Stimulated activated CD8-positive, alpha-beta memory T cell treated with anti-CD3 and anti-CD28 coated beads, Interleukin-12 subunit alpha, Interleukin-12 subunit beta, amount 100 ng/mL, for 4 hours (primary cell): ENCODE measurements at places on chromosomes 4 and X.

DNA sequence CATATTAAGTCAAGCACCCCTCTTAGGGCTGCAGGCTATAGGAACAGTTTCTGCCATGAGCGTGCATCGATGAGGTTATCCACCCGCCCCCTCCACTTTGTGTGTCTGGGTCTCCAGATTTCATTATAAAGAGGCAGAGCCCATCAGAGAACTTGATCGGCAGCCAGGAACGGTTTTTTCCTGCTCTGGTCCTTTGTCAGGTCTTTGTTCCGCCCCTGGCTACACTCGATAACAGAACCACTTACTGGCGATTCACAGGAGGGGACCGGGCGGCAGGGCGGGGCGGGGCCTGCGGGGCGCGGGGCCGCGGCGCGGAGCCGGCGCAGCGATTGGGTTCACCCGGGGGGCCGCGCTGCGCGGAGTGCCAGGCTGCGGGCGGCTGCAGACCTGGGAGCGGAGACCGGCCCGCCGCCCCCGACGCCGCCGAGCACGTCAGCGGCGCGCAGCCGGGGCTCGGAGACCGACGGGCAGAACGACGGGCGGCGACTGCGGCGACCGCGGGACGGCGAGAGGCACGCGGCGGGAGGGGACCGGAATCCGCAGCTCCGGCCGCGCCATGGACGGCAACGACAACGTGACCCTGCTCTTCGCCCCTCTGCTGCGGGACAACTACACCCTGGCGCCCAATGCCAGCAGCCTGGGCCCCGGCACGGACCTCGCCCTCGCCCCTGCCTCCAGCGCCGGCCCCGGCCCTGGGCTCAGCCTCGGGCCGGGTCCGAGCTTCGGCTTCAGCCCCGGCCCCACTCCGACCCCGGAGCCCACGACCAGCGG, at the start of gene SLC10A4:
SLC10A4 (plus strand) TSS at position 338 of the 771 bp plus-strand sequence; CDS start at position 557, 219 bp downstream.
- no peak for DNase-seq

DNA sequence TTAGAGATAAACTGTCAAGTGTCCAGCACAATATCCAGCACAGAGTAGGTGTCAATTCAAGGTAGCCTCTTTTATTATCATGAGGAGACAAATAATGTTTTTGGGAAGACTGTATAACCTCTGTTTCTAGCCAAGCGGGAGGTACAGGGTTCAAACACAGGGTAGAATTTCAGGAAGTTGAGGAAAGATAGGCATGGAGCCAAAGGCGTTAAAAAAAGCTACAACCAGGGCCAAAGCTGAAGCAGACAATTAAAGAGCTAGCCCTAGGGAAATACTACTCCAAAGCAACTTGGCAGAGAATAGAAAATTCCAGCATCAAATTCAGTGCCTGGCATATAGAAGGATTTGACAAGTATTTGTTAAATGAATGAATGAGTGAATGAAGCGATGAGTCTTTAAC, 40.0 kb upstream of the CASK start:
- no peak for DNase-seq

- DNase-seq: no peak
Observed at GRCh38 chr4:110619463-110620247, 3.2 kb downstream of the PITX2 start.

DNA sequence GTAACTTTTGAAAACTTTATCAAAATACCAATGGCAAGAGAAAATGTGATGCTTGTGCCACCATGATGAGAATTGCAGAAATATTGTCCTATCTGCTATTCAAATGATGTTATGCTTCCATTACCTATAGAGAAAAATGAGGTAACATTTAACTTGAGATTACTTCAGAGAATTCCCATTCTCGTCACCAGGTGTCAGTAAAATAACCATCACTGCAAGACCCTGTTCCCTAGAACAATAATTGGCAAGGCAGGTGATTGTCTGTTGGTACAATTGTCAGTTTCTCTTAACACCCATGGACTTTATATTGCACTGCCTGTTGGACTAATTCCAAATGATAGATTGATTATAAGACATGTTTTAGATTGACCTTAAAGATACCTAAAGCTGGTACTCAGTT, 179.9 kb downstream of the GABRG1 start:
- no peak for DNase-seq

GRCh38 chr4:137467537-137467936, 64.8 kb downstream of the PCDH18 start:
- DNase-seq: no peak

DNA sequence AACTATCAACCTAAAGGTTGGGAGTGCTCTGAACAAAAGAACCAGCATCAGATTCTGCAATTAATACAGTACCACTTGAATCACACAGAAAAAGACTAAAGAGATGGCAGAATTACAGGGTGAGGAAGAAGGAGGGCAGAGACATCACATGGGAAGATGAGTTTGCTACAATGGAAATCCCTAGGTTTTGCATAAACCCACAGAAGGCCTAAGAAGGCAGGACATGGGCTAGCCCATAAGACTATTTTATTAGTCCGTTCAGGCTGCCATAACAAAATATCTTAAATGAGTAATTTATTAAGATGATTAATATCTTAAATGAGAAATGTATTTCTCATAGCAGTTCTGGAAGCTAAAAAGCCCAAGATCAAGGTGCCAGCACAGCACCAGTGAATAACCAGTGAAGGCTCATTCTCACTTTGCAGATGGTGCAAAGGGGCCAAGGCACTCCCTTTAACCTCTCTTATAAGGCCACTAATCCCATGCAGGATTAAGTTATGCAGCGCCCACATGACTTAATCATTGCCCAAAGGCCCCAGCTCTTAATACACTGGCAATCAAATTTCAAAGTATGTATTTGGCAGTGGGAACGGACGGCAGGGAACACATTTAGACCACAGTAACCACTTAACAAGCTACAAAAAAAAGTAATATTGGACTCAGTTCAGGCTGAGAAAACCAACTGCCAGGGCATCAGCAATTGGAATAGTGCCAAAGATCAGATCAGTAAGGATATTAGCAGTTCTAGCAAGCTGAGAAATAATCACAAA, 47.6 kb upstream of the NEUROG2 start:
- DNase-seq: no peak

DNA sequence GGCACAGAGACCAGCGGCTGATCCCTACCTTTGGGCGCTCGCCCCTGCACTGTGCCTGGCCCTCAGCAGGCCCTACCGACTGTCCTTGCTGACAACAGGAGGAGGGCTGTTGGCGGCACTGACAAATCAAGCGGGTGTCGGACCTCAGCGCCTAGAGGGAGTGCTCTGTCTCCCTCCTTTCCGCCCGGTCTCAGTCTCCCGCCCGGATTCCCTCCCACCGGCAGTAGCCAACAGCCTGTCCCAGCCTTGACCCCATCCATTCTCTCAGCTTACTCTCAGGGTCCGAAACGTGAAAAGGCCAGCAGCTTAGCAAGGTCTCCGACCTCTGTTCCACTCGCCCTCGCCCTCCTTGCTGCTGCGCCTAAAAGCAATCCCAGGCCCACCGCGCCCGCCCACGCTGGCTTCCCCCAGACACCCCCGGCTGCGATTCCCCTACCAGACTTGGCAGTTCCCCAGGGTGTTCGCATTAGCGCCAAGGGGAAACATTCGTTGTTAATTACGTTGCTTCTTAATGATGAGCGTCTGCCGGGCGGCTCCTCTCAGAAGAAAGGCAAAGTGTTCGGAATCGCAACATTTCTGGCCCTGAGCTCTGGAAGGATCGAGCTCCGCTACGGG, 96.2 kb downstream of the SOWAHB start:
- no peak for DNase-seq

DNA sequence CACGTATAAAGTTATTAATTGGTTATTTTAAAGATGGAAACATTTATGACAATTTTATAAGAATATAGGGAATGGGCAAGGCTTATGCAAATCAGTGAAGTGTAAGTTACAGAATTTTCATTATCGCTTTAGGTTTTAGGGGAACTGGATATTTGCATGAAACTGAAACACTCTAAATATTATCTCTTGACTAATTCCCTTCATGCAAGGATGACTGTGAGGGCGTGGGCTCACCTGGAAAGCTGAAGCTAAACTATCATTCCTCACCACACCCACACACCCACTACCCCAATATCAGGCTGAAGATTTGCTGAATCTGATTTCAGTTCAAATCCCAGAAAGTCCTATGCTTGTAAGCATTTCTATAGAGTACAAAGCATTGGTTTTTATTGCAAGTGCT, 81.7 kb upstream of the ARHGAP24 start:
- no peak for DNase-seq

DNA sequence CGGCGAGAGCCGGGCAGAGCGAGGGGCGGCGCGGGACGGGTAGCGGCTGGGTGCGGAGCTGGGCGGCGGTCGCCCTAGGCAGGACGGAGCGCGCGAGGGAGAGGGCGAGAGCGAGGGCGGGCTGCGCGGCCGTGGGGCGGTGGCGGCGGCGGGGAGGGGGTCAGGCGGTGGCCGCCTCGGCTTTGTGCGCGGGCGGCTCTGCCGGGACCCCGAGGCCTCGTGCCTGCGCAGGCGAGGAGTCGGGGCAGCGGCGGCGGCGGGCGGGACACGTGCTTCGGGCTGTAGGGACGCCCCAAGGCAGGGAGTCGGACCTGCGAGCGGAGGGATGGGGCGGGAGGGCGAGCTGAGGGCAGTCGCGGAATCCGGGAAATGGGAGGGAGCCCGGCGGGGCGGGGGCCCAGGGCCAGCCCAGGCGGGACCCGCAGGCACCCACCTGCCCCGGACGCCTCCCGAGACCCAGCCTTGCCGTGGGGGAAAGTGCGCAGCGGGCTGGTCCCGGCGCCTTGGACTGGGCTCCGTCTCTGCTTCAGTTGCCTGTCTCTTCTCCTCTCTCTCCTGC, 465 bp downstream of the BMPR1B start:
- DNase-seq: no peak

- DNase-seq: no peak
Observed at GRCh38 chr4:144716778-144717177, 70.8 kb downstream of the HHIP start.

GRCh38 chr4:38868059-38868960, 704 bp downstream of the FAM114A1 start:
- no peak for DNase-seq

DNA sequence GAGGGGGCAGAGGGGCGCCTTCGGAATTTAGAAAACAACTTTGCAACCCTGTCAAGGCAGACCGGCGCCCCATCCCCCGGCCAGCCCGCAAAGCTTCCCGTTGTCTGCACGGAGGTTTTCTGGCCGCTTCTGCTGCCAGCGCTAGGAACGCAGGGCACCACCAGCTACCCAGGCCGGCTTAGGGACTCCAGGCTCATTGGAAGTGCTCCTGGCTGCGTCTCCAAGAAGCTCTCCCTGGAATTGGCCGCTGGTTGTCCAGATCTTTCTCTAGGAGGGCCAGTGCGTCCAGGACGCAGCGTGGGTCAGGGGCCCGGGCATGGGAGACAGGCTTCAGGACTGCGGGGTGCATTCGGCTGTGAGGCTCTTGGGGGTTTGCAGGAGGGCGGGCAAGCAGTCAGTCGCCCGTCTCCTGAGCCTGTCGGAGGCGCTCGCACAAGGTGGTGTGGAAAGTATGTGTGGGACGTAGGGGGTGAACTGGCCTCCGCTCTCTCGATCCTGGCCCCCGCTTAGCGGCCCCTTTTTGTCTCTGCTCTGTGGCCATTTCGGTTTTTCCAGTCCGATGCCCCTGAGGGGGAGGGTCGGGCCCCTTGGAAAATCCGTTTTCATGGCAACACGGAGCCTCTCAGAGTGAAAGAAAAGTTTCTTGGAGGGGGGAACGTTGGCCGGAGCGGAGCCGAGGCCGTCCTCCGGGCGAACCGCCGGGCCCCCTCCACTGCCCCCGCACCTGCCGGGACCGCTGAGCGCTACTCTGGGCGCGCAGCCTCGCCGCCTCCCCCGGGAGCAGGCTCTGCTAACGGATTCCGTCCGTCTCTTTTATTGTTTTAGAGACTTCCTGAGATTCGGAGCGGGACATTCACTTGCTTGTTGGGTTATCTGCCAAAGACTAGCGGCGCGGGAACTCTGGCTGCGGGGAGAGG, 810 bp upstream of the SOX3 start:
- DNase-seq: no peak
